ENCODE measurements at places on chromosomes 11 and 22. TPM values are rescaled to one million over a fixed set of nuclear protein-coding genes. Genes with fewer than 3 reads are reported as not detected.

The OR6A2 gene
- 0.35 TPM for total RNA-seq

The SRPRA gene
- total RNA-seq, result 128 TPM

The MYO7A gene
- 22.7 TPM for total RNA-seq

The NRIP3 gene
- total RNA-seq, result 5.3 TPM

DNA sequence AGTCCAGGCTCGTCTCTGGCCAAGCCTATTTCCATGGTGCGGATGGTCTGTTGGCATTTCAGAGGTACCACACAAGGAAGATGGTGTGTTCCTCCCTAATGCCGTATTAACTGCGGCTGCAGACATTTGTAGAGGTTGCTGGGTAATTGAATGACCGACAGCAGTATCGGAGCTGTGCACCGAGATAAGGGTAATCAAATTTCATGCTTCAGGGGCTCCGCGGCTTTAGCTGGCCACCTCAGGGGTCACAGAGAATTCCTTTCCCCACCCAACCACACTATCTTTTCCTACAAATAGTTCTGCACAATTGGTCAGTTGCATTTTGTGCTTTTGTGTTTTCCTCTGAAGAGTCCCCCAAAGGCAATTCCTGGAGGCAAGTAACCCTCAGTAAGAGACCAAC, 297.4 kb downstream of the OPCML start:
- no peaks in the 10 kb centered on the region for H3K27me3 ChIP-seq
- no peak for DNase-seq
- no peak overlapping the region for H3K27ac ChIP-seq
- no peaks in the 10 kb centered on the region for H3K4me1 ChIP-seq
- H3K4me3 ChIP-seq, result no peak overlapping the region
- H3K36me3 ChIP-seq, result no peaks in the 10 kb centered on the region

DNA sequence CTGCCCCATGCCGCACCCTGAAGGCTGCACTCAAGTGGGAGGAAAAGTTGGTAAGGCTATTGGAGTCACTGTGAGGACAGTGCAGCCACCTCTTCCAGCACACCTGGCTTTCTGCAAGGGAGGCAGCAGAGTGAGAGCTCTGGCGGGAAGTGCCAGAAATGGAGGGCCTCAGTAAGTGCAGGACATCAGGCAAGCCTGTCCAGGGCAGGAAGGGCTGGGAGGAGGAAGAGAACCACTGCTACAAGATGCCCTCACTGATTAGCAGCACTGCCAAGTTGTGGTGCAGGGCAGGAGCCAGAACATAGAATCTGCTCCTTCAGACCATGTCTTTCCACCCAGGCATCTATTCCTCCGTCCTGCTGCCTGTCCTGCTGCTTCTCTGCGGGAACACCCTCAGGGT, 61.2 kb upstream of the CLTCL1 start:
- H3K27ac ChIP-seq, result no peak overlapping the region
- no peak overlapping the region for H3K4me3 ChIP-seq
- no peaks in the 10 kb centered on the region for H3K4me1 ChIP-seq
- no peak for DNase-seq
- H3K36me3 ChIP-seq, result peaks cover 55% of the 10 kb centered on the region

- DNase-seq, result peak; percentile 92
- H3K4me1 ChIP-seq, result peaks cover 62% of the 10 kb centered on the region
- H3K27ac ChIP-seq, result peak overlapping the region; percentile 87
- no peaks in the 10 kb centered on the region for H3K27me3 ChIP-seq
- peaks cover 36% of the 10 kb centered on the region for H3K36me3 ChIP-seq
Measured at GRCh38 chr11:130897262-130898182, 18.8 kb downstream of the SNX19 start.

- peaks cover 51% of the 10 kb centered on the region for H3K36me3 ChIP-seq
- H3K27me3 ChIP-seq, result no peaks in the 10 kb centered on the region
- DNase-seq, result no peak
- H3K4me3 ChIP-seq, result no peak overlapping the region
- no peak overlapping the region for H3K27ac ChIP-seq
Measured at GRCh38 chr11:7630002-7630401, 43.3 kb downstream of the CYB5R2 start.

GRCh38 chr11:35663408-35663702, 780 bp downstream of the TRIM44 start:
- peak overlapping the region; percentile 88 for H3K27ac ChIP-seq
- no peaks in the 10 kb centered on the region for H3K27me3 ChIP-seq
- peaks cover 2% of the 10 kb centered on the region for H3K36me3 ChIP-seq
- H3K4me1 ChIP-seq, result peaks cover 26% of the 10 kb centered on the region

DNA sequence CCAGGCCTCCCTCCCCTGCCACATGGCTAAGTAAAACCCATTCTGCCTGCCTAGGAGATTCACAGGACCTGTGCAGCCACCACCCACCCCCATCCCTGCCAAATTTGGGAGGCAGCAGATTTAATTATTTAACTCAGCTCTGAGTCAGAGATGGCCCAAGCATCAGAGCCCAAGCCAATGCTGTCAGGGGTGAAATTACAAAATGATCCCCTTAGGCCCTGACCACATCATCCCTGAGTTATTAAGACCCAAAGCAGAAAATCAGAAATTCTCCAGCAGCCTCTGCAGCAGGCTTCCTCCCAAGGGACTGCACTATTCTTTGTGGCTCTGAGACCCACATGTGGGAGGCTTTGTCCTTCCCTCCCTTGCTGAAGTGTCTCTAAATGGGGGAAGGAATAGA, 52.8 kb upstream of the RRAS2 start:
- H3K4me3 ChIP-seq, result no peak overlapping the region
- peaks cover 6% of the 10 kb centered on the region for H3K4me1 ChIP-seq
- H3K36me3 ChIP-seq, result no peaks in the 10 kb centered on the region
- H3K27ac ChIP-seq, result no peak overlapping the region

DNA sequence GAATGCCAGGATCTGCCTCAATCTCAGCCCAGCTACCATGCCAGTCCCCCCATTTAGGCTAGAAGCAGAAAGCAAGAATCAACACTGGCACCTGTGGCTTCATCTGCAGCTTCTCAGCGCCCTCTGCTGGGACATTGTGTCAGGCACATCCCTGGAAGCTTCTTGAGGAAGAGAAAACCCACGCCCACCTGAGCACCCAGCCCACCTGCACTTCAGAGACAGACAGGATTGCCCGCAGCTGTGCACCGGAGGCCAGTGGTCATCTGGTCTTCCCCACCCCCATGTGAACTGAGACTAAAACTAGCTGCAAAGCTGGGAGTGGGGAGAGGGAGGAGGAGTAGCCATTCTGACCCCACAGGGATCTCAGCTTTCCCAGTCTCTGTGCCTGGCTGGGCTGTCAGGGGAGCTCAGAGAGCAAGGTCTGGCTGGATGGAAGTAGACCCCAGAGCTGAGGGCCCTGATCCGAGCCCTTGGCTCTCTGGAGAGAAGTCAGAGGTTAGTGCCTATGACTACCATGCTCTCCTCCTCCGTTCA, 66.8 kb downstream of the FEZ1 start:
- DNase-seq, result no peak
- H3K4me1 ChIP-seq, result no peaks in the 10 kb centered on the region
- H3K36me3 ChIP-seq, result peaks cover 2% of the 10 kb centered on the region
- H3K27me3 ChIP-seq, result no peaks in the 10 kb centered on the region

DNA sequence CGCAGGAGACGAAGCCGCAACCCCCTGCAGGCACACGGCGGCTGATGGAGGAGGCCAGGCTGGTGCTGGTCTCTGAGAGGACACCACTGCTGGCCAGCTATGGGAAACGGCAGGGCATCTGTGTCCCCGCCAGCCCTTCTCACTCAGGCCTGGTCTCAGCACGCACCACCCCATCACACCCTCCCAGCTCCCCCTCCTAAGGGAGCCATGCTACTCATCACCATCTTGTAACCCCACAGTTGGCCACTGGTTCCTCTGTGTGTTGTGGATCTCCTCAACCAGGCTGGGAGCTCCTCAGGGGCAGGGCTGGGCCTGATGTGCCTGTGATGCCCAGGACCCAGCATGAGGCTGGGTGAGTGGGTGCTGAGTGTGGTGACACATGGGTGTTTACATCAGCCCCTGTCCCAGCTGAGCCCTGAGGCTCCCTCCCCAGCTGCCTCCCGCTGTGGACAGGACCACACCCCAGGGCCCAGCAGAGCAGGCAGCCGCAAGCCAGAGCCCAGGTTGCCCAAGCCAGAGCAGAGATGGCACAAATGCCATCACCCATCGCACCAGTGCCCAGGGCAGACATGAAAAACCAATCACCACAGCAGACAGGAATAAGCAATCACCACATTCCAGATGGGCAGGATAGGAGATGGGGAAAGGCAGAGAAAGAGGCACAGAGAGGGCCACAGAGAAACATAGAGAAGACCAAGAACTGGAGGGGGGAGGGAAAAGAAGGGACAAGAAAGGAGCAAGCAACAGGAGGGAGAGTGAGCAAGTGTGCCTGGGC, 8.2 kb downstream of the ARVCF start:
- H3K4me1 ChIP-seq, result peaks cover 4% of the 10 kb centered on the region
- H3K27me3 ChIP-seq, result no peaks in the 10 kb centered on the region
- no peaks in the 10 kb centered on the region for H3K36me3 ChIP-seq
- DNase-seq, result no peak
- no peak overlapping the region for H3K27ac ChIP-seq

DNA sequence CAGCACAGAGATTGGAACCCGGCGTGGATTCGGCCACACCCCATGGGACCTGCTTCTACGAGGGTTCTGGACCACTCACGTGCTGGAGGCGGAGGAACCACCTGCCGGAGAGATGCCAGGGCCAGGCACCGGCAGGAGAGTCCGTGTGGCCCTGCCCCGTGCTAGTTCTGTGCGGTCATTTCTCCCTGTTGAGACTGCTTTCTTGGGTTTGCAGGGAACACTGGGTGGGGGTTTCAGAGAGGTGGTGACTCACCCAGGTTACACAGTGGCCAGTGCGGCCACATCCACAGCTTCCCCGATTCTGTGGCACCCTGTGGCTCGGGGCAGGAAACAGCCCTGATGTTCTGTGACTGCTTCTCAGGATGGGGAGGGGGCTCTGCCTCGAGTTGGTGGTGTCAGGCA, 3.6 kb upstream of the PHLDA2 start:
- DNase-seq, result no peak
- H3K4me3 ChIP-seq, result peak overlapping the region; percentile 31
- no peaks in the 10 kb centered on the region for H3K36me3 ChIP-seq
- H3K27me3 ChIP-seq, result no peaks in the 10 kb centered on the region
- H3K4me1 ChIP-seq, result peaks cover 3% of the 10 kb centered on the region

DNA sequence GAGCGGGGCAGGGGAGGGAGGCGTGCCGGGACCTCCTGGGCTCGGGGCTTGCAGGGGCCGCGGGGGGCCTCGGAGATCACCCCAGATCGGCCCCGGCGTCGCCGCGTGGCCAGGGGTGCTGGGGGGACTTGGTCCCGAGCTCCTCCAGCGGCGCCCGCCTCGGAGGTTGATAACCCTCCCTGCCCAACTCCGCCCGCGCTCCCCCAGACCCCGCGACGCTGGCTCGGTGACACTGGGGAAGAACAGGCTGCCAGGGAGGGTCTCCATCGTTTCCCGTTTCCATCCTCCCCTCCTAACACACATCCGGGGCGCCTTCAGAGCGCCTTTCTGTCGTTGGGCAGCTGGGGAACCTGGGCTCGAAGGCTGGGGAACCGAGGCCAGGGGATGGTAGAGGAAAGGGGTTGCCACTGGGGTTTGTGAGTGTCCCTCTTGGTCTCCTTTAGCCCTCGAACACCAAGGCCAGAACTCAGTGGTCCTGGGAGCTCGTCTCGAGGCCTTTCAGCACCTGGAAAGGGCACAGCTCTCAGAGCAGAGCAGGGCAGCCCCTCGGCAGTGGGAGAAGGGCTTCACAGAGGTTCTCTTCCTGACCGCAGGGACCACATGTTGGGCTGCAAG, 431 bp downstream of the SLC37A2 start:
- H3K4me1 ChIP-seq, result peaks cover 15% of the 10 kb centered on the region
- no peaks in the 10 kb centered on the region for H3K36me3 ChIP-seq
- H3K27ac ChIP-seq, result peak overlapping the region; percentile 66
- H3K27me3 ChIP-seq, result no peaks in the 10 kb centered on the region
- H3K4me3 ChIP-seq, result peak overlapping the region; percentile 89

DNA sequence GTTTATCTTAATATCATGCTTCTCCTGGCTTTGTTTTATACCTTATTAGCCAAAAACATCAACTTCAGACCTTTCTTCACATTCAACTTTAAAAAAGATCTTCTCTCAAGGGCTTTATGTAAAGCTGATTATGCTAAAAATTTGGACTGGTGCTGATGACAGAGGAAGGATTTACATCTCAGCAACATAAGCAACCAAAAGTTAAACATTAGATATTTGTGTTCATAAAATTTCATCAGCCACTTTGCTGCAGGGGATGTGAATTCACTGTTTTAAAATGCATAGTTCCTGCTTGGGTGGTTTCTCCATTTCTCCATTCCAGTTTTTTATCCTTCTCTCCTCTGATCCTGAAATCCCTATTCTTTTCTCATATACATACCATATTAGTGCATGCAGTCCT, 398.6 kb upstream of the DDI1 start:
- no peaks in the 10 kb centered on the region for H3K4me1 ChIP-seq
- no peaks in the 10 kb centered on the region for H3K36me3 ChIP-seq
- H3K4me3 ChIP-seq, result no peak overlapping the region
- no peaks in the 10 kb centered on the region for H3K27me3 ChIP-seq
- no peak for DNase-seq

DNA sequence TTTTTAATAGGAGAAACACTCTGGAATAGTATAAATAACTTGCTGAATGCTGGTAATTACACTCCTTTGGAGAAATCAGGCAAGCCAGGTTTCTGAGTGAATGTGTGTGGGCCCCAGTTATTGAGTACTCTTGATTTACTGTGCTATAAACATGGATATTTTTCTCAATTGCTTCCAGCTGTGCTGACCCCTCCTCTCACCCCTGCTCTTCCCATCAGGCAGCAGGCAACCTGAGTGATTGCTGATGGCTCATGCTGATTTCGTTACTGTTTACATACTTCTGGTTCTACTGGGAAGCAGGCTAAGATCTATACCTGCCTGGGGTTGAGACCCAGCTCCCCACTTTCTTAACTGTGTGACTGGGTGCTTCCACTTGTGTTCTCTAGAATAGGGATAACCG, 68.5 kb downstream of the DHCR7 start:
- H3K4me3 ChIP-seq, result no peak overlapping the region
- no peaks in the 10 kb centered on the region for H3K4me1 ChIP-seq
- no peak for DNase-seq
- no peaks in the 10 kb centered on the region for H3K27me3 ChIP-seq
- H3K27ac ChIP-seq, result no peak overlapping the region

DNA sequence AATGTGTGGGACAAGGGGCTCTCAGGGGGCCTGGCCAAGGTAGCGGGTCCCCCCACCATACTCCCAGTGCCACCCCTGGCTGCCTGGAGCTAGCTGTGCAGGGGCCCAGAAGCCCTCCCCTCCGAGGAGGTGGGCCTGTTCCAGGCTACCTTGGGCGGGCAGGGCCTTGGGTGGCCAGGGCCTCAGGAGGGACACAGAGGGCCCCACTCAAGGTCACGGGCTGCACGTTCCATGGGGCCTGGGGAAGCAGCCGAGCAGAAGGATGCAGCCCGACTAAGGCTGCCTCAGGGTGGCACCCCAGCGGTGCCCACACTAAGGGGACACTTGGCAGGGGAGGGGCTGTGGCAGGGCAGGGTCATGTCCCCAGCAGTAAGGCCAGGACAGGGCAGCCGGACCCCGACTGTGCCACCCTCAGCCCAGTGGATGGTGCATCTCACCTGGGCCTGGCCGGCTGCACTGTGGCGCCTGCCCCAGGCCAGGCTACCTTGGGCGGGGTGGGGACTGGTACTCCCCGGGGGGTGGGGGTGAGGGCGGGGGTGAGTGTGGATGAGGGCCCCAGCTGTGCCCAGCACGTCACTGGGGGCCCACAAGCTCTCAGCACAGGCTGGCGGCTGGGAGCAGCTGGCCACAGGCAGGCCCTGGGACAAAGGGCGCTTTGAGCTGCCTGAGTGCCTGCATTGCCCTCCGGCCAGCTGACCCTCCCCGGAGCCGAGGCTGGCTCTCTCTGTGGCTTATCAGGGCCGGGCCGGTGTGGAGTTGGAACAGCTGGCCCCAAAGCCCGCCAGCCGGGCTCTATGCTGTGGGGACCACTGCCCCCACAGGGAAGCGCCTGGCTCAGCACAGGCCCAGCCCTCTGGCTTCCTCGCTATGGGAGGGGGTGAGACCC, 117.1 kb downstream of the KCNQ1 start:
- H3K4me1 ChIP-seq, result no peaks in the 10 kb centered on the region
- no peak overlapping the region for H3K4me3 ChIP-seq
- no peak overlapping the region for H3K27ac ChIP-seq
- no peaks in the 10 kb centered on the region for H3K27me3 ChIP-seq
